ENCODE measurements at places on chromosomes 7 and 10. TPM values are rescaled to one million over a fixed set of nuclear protein-coding genes. Genes with fewer than 3 reads are reported as not detected.

DNA sequence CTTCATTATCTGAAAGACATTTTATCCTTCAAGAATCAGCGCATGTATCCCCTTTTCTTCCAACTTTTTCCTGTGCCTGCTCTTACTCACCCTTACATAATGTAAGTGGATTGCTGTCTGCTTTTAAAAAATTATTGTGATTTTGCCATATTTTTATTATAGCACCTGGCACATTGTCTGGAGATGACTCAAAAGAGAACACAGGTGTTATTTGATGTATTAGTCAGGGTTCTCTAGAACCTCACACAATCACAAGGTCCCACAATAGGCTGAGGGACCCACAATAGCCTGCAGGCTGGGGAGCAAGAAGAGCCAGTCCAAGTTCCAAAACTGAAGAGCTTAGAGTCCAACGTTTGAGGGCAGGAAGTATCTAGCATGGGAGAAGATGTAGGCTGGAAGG is 390.0 kb downstream of the EXOC4 start:
- no peaks in the 10 kb centered on the region for H3K27me3 ChIP-seq
- no peak for DNase-seq
- no peak overlapping the region for H3K4me3 ChIP-seq
- peaks cover 23% of the 10 kb centered on the region for H3K36me3 ChIP-seq
- peaks cover 5% of the 10 kb centered on the region for H3K4me1 ChIP-seq

The OR6B1 gene
- not detected for total RNA-seq

- DNase-seq: no peak
- H3K4me1 ChIP-seq: peaks cover 8% of the 10 kb centered on the region
- H3K27me3 ChIP-seq: no peaks in the 10 kb centered on the region
- no peaks in the 10 kb centered on the region for H3K36me3 ChIP-seq
- H3K4me3 ChIP-seq: no peak overlapping the region
Measured at GRCh38 chr7:12674861-12675260, 12.6 kb upstream of the ARL4A start.

The SFTPA1 gene
- not detected for total RNA-seq

GRCh38 chr7:101628522-101628921 is 574 bp downstream of the MYL10 start:
- H3K36me3 ChIP-seq: no peaks in the 10 kb centered on the region
- DNase-seq: no peak
- H3K4me1 ChIP-seq: peaks cover 2% of the 10 kb centered on the region
- peaks cover 27% of the 10 kb centered on the region for H3K27me3 ChIP-seq

Data from naive thymus-derived CD8-positive, alpha-beta T cell (primary cell).